Left cardiac atrium (tissue), 4 donors: ENCODE measurements at places on chromosomes 4 and X.

DNA sequence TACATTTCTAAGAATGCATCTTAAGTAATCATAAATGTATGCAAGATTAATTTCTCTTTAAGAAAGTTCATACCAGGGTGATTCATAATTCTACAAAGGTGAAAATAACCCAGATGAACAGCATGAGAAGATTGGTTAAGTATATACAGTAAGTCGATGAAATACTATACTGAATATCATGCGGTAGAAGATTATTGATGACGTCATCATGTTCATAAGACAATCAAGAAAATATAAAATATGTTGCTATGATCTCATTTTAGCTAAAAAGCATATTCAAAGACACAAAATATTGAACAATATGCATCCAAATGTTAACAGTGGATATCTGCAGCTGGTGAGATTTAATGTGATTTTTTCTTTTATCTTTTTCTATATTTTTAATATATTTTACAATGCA is 312.0 kb upstream of the FGF13 start:
- no peak for DNase-seq

DNA sequence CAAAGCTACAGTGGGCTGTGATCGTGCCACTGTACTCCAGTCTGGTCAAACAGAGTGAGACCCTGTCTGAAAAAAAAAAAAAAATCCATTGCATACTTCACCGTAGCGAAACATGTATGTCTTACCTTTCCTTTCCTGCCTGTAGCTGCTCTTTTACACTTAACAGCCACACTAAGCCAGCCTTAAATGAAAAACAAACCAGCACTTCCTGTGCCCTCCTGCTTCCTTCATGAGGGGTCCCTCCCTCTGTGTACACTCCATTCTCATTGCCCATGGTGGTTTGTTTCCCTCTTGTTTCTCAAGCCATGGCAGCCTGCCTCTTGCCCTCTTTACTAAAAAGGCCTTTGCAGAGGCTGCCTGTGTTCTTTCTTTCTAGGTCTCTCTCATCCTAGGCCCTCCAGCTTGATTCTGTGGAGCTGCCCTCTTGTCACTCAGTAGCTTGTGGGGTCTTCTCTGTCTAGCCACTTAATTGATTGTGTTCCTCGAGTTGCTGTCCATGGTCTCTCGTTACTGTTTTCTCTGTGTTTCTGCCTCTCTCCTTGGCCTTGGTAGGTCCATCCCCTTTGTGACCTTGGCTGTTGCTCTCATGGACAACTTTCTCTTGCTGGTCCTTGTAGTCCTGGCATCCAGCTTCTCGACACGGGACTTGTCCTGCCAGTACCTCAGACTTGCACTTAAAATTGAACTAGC is 52.1 kb upstream of the MSANTD1 start:
- no peak for DNase-seq

GRCh38 chr4:119084513-119084912 is 51.1 kb upstream of the MYOZ2 start:
- DNase-seq = no peak

GRCh38 chr4:7333801-7334421 is 100.8 kb downstream of the PSAPL1 start:
- DNase-seq = no peak

GRCh38 chr4:74527049-74527448 is 82.1 kb downstream of the AREG start:
- no peak for DNase-seq

DNA sequence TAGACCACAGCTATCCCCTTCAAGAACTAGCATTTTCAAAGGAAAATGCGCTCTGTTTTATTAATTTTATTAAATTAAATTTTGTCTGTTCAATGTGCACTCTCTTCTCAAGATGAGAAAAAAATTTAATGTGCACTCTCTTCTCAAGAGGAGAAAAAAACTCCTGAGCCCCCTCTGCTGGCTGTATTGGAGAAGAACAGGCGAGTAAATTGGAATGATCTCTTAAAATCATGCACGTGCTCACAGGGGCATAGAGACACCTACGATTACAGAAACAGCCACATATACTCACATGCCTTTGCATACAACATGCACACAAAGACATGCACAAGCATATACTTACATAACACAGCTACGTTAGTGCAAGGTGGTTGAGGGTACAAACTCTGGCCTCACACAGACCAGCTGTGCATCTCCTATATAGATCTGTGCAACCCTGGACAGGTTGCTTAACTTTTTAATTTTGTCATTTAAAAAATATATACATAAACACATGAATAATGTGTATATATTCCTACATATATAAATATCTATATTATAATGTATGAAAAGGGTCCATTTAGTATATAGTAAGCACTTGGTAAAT is 176.2 kb upstream of the CXorf66 start:
- no peak for DNase-seq

DNA sequence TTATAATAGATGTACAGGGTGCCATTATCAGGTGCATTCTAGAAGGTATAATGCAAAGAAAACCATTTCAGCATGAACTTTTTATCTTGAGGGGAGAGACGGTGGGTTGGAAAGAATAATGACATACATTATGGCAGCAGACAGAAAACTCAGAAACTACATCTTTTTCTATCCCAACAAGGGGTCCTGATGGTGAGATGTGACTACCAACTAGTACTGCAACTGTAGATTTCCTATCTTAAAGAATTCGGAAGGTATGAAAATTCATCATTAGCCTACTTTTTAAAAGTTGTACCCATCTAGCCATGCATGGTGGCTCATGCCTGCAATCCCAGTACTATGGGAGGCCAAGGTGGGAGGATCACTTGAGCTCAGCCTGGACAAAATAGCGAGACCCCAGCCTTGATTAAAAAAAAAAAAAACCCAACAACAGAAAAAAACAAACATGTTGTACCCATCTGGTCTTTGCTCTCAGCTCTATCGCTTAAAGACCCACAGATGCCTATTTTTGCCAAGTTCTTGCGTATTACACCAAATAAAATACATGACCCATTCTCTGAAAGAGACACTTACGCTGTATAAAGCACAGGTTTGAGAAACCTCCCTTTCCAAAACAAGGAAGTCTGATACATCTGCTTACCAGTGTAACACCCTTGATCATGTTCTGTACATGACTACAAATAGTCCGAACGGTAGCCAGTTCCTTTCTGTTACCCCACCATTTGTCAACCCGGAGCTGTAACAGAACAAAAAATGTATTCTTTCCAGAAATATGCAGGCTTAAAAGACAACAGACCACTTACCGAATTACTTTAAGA is 1.6 kb downstream of the RPL9 start:
- DNase-seq = no peak

GRCh38 chr4:164606478-164606877 is 147.5 kb upstream of the SMIM31 start:
- DNase-seq = no peak
